ENCODE measurements at places on chromosomes 7 and 10.

- DNase-seq = no peak
Observed at GRCh38 chr7:50783801-50784507, 1.3 kb upstream of the GRB10 start.

DNA sequence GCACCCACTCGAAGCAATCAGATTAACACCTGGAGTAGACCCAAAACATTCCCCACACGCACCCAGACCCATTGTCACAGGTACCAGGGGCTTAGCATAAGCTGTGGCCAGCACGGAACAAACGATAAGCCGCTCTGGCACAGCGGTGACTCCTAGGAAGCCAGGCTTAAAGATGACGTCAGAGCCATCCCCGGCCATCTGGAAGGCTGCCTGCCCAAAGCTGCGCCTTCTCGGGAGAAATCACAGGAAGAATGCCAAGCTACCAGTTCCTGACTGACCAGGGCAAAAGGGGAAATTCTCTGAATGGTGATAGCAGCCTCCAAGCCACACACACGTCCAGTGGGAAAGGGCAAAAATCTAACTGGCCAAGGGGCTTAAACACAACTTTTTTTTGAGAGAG is 13.0 kb upstream of the WIPI2 start:
- no peak for DNase-seq

GRCh38 chr10:82377608-82378007 is 502.6 kb downstream of the NRG3 start:
- DNase-seq = no peak

GRCh38 chr10:47090903-47091302 is 179.7 kb downstream of the PTPN20 start:
- no peak for DNase-seq

- no peak for DNase-seq
Observed at GRCh38 chr7:70259502-70259901, 661.2 kb downstream of the AUTS2 start.

DNA sequence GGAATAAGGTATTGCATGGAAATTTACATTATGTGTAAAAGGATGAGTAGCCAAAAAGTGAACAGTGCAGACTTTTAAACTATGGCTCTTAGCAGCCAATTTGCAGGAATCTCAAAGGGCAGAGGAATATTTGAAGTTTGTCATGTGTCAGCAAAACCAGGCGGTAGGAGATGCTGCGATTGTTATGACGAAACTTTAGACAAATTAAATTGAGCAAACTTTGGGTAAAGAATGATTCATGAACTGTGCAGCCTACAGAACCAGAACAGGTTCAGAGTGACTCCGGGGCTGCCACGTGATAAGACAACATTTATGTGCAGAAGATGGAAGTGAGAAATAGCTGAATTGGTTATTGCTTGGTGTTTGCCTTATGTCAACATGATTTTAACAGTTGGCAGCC is 39.2 kb upstream of the CCDC6 start:
- no peak for DNase-seq

DNA sequence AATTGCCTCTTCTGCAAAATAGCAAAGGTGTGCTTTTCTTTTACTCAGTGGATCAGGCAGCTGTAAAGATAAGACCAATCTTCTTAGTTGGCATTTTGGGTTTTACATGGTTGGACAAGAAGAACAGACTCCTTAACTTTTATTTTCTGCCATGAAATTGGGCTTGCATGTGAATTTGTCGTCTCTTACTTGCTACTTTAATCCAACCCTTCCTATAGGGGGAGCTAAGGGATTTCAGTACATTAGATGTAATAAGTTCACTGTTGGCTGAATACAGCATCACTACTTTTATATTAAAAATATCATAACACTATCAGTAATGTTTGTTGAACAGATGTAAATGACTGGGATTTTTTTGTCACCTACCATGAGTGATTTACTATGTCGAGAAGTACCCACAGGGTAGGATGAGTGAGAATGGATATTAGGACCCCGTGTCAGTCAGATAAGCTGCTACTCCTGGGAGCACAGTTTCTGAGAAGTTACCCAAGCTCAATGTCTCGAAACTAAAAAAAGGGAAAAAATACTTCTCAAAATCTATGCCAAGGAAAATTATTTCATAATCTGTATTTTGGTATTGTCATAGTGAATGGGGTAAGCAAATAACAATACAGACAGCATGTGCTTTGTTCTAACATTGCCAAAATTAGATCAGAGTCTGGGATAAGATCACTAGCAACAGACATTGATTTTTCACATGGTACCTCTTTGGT is 127.4 kb upstream of the AGR3 start:
- no peak for DNase-seq

DNA sequence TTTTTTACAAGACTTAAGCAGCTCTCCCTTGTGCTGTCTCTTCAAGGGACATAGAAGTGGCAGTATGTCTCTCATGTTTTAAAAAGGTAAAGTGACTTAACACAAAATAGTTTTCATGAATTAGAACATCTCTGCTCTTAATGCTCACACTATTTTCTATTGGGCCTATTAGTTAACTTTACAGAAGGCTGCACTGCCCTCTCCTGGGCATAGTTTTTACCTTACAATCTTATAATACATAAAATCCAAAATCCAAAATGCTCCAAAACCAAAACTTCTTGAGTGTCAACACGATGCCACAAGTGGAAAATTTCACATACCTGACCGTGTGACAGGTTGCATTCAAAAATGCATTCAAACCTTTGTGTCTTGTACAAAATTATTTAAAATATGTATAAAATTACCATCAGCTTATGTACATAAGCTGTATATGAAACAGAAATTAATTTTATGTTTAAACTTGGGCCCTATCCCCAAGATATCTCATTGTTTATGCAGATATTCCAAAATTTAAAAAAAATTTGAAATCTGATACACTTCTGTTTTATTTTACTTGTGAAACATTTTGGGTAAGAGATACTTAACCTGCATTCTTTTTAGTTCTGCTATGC is 25.8 kb downstream of the TES start:
- peak; percentile 29 for DNase-seq

DNA sequence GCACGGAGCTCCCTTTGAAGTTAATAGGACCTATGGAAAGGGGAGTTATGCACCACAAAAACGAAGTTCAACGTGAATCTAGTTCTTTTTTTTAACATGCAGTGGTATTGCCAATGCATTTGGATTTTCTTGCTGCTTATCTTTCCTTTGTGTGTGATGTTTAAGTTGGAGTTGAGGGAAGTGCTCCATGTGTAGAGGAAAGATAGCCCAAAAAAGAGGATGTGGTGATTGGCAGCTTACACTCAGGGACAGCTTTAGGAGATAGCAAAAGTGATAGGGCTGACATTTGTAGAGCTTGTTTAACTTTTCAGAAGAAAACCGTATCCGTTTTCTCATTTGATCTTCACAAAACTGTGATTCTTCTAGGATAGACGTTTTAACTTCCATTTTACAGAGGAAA is 101.3 kb downstream of the MDFIC start:
- no peak for DNase-seq

DNA sequence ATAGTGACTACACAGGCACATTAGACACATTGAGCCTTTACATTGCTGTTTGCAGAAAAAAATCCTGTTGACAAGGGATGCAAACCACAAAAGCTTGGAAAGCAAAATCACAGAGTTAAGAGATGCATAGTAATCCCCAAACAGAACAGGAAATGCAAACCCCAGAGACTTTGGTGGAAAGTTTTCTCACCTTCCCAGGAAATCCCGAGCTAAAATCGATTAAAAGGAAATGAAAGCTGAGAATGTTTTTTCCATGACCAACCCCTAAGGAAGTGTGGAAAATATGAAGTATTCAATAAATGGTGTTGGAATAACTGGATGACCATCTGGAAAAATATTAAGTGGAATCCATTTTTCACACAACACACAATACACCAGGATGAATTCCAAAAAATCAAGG is 598.7 kb downstream of the GRID1 start:
- no peak for DNase-seq
